ENCODE measurements at places on chromosomes 5 and 9.

DNA sequence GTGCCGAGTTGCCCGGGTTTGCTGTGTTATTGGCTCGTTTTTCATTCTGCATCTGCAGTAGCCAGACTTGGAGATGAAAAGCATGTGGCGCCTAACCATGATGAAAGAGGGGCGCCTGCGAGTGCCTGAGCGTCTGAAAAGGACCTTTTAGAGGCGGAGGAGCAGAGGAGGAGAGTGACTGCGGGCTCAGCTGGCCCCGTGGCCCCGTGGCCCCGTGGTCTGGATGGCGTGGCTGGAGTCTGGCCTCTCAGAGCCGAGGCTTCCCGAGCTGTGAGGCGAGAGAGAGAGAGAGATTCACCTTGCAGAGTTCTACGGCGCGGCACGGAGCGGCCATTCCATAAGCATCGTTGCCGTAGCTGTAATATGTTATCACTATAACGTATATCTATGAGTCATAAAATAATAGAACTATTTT lies 55.3 kb upstream of the RNU6ATAC start:
- DNase-seq = peak; percentile 19

DNA sequence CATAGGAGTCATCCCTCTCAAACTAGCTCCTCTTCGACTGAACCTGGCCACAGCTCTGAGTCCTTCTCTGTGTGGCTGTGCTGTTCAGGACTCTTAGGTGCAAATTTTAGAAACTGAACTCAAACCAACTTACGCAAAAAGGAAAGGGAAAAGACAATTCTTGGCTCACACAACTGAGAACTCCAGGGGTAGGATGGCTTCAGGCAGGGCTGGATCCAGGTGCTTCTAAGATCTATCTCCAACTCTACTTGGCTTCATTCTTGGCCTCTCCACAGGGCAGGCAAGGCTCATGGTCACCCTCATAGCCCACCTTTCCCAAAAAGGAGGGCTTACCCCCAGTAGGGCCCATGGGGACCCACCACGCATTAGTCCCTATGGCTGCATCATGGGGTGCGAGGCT lies 8.1 kb downstream of the ASS1 start:
- no peak for DNase-seq

- DNase-seq = no peak
Observed at GRCh38 chr9:93486268-93486667, 32.9 kb upstream of the FAM120AOS start.

DNA sequence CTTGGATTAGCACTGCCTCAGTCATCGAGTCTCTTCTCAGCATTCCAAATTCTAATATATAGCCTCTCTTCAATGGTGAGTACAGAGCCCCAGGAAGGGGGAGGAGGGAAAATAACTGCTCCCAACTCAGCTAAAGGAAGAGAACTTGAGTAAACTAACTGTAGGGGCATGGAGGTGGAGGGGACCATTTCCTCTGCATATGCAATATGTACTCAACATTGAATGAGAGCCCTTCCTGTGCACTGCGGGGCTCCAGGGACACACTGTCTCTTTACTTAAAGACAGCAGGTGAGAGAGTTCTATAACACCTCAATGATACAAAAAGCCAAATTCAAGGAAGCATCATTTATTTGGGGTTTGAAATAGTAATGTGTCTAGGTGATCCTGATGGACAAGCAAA lies 75.1 kb downstream of the GNAQ start:
- no peak for DNase-seq

GRCh38 chr5:119396030-119396664 lies 40.3 kb downstream of the TNFAIP8 start:
- no peak for DNase-seq

GRCh38 chr9:127180457-127181314 lies 58.3 kb upstream of the ANGPTL2 start:
- peak; percentile 21 for DNase-seq

DNA sequence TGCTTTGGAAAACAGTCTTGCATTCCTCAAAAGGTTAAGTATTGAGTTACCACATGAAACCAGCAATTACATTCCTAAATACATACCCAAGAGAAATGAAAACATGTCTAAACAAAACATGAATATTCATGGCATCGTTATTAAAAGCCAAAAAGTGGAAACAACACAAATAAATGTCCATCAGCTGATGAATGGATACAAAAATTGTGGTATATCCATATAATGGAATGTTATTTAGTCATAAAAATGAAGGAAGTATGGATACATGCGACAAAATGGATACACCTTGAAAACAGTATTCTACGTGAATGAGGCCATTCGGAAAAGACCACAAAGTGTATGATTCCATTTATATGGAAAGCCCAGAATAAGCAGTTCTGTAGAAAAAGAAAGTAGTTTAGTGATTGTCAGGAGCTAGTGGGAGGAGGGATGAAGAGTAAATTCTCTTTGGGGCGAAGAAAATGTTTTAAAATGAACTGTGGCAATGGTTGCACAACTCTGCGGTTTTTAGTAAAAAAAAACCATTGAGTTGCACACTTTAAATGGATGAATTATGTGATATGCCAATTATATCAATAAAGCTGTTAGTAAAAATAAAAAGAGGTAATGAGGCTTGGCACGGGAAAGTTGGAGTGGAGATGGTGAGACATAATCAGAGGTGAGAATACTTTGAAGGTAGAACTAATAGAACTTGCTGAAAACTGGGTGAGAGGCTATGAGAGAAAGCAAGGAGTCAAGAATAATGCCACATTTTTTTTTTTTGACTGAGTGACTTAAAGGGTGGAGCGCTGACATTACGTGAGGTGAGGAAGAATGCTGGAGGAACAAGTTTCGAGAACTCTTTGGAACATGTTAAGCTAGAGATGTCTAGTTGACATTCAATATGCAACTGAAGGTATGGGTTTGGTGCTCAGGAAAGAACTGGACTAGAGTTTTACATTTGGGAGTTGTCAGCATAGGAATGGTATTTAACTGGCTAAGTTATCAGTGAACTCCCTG lies 194.9 kb upstream of the ZNF608 start:
- DNase-seq = no peak

DNA sequence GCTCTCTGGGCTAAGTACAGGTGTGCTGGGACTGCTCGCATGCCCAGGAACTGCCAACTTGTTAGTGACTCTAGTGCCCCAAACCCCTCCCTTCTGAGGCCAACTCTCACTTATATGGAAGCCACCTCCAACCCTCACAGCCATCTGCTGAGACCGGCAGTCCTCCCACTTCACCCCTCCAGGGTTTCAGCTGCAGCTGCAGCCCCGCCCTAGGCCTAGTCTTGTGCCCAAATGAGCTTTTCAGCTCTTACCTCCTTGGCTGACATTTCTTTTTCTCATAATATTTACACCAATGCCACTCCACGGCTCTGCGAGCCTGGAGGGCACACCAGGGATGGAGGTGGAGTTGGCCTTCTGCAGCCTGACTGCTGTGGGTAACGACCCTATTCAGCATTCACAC lies 166.6 kb downstream of the ROR2 start:
- DNase-seq = no peak

GRCh38 chr9:130992682-130993032 lies 16.3 kb upstream of the LAMC3 start:
- DNase-seq = no peak

DNA sequence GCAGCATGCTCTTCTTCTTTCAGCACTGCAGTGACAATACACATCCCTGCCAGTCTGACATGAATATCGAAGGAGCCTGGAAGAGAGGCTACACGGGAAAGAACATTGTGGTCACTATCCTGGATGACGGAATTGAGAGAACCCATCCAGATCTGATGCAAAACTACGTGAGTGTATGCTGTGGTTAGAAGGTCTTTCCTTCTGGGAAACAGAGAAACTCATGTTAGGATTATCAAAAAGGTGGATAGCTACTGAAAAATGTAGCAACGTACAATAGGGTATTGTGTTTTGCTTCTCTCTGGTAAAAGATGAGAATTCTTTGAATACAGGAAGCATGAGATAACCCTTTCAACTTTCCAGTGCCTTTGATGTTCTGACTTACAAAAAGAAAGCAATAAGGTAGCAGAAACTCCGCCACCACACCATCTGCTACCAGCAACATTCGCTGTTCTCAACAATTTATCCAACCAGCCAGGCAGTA lies 133.3 kb downstream of the PCSK5 start:
- DNase-seq = no peak

DNA sequence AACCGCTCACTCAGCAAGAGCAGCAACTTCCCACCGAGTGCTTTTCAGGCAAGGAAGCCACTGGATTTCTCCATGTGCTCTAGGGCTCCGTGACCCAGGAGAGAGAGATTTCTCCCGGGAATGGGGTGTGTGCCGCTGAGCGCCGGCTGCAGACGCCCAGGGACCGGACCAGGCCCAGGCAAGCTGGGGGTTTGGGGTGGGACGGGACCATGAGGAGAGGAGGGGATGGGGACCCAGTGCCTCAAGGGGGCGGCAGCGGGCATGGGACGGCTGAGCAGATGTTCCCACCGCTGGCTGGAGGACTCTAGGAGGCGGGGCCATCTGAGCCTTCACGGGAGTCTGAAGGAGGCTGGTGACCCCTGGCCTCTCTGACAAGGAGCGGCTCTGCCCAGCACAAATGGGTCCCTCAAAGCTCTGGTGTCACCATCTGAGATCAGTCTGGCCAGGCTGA lies 8.5 kb downstream of the LCN9 start:
- no peak for DNase-seq

- no peak for DNase-seq
Observed at GRCh38 chr9:4243877-4244812, 55.7 kb downstream of the GLIS3 start.

- DNase-seq = no peak
Observed at GRCh38 chr5:5063533-5063953, 76.6 kb upstream of the ADAMTS16 start.

DNA sequence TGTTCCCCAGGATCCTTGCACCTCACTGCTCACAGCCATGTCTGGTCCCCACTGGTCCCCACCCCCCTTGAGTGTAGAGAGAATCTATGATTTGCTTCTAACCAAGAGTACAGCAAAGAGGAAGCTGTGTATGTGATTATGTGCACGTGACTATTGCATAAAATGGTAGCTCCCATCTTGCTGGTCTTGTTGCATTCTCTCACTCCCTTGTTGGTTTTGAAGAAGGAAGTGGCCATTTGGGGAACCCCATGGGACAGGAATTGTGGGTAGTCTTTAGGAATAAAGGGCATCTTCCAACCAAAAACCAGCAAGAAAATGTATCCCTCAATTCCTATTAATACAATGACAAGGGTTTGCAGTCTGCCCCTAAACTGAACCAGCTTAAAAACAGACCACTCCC lies 5.2 kb upstream of the FCN2 start:
- DNase-seq = no peak

- no peak for DNase-seq
Observed at GRCh38 chr5:77003246-77003645, 27.0 kb upstream of the AGGF1 start.

DNA sequence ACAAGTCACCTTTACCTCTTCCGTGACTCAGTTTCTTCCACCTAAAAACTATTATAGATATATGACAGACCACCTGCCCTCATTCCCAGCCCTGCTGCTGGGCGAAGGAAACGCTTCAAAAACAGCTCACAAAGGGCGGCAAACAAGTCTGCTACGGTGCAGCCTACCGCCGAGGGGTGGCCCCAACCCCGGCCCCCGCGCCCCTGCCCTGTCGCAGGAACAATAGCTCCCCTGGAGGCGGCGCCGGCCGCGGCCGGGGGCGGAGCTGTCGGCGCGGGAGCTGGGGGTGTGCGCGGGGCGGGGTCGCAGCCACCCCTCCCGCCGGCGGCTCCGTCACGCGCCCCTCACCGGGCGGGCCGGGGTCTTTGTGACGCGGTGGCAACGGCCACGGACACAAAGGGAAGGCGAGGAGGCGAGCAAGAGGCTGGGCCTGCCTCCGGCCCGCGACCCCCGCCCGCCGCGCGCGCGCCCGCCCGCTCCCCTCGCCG lies at the start of gene TMEFF1:
TSS of gene TMEFF1 (plus strand) at position 362 of the 488 bp plus-strand sequence. CDS start 396 bp downstream, outside the sequence.
- DNase-seq = peak; percentile 73

DNA sequence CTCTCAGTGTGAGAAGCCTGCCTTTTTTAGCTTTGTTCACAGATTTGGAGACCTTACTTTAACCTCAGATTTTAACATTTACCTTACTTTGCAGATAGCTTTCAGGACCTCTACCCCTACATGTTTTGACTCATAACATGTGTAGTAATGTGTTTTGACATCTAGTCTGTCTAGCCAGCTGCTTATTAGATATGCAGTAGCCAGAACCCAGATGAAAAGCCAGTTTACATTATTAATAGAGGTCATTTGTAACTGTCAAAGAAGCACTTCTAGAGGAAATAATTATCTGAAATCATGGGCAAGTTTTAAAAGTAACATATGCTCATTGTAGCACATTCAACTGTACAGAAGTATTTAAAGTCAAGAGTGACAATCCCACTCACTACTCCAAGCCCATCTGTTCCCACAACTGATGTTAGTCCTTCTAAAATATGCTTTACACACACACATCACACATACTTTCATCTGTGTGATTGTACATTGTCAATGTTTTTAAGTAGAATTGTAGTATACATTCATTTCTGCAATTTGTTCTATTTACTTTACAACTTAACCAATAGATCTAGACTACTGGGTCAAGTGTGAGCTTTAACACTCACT lies 71.8 kb upstream of the NIPAL4 start:
- DNase-seq = no peak

GRCh38 chr5:137730336-137730735 lies 5.6 kb downstream of the KLHL3 start:
- DNase-seq = no peak

DNA sequence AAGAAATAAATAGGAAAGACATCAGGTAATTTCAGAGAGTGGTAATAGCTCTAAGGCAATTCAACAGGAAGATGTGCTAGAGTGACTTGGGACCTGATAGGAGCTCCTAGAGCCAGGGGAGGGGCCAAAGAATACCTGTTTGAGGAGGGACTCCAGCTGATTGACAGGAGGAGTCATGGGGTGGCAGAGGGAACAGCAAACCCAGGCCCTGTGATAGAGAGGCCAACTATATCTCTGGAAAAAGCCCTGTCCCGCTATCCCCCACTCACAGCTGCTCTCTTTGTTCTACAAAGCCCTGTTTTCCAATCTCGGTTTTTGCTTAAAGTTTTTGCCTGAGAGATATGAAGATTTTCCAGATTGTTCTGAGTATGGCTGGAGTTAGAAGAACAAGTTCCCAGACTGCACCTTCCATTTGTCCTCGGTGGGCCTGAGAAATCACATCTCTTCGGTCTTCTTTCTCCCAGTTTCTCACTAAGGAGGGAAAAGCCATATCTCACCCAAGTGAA lies 9.0 kb upstream of the NSD1 start:
- DNase-seq = no peak

- DNase-seq = no peak
Observed at GRCh38 chr5:143453720-143454119, 50.2 kb upstream of the NR3C1 start.

DNA sequence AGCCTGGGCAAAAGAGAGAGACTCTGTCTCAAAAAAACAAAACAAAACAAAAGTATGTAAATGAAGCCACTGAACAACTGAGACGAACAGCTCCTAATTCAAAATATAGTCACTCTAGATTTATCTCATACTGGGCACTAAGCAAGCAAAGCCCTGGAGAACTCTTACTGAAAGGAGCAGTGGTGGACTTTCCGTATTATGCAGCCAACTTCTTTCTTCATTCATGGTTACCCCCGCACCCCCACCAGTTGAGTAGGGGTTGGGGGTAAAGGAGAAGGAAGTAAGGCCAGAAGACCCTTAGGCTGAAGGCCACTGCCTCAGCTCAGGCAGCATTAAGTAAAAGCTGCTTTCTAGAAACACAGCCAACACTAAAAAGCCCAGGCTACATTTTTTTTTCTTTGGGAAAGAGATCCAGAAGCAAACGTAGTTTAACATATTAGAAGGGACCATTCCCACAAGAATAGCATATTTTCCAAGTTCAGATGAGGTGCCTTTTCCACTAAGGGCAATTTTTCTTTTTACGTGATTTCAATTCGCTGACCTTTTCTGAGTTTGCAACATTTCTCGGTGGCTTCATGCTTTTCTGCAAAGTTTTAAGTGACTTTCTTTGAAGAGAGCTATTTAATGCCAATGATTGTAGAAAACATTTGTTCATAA lies 55.3 kb downstream of the MAPKAP1 start:
- no peak for DNase-seq
